ENCODE measurements at places on chromosomes 3 and 15.

- DNase-seq, result no peak
Observed at GRCh38 chr3:52314489-52314888, 1.6 kb upstream of the DNAH1 start.

DNA sequence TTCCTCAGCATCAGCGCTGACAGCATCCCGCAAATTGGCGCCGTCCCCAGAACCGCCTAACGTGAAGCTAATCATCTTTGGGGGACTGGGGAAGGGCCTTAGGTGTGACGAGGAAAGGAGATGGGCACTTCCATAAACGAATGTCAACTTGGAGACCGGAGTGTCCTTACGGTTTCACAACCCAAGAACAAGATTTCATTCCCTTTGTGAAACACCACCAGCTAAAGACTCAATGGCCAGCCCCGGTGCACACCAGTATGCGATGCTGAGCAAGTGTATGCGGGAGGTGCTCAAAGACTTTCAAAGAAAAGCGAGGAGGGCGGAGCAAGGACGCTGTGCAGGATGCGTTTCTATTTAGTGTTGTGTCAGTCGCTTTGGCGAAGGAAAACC, 759 bp upstream of the TTBK2 start:
- peak; percentile 40 for DNase-seq

GRCh38 chr3:194685065-194685717, 492 bp upstream of the FAM43A start:
- DNase-seq, result no peak

DNA sequence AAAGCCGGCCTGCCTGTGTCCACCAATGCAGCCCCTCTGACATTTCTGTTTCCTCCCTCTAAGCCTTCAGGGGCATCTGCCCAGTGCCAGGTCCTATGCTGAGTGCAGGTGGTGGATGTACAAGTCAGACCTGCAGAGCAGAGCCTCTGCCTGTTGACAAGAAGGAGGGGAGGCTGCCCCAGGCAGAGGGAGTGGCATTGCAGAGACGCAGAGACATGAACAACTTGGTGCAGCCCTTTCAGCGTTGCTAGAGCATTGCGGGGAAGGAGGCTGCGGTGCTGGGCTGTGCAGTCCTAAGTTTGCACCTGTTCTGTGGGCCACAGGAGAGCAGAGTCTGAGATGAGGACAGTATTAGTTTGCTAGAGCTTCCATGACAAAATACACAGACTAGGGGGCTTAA, 65.2 kb downstream of the LSM3 start:
- DNase-seq, result no peak

DNA sequence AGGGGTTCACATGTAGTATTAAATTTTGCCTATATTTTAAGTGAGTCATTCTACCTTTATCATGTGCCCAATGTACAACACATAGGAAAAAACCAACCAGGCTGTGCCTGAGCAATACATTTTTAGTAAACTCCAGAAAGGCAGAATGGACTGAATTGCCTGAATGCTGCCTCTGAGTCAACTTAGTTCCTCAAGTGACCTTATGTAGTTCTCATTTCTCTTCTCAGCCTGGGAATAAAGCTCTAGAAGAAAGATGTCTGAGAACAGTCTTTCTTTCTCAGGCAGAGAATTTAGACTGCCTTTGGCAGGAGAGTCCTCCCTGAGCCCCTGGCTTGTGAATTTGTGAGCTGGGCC, 13.0 kb downstream of the ST3GAL6 start:
- no peak for DNase-seq

GRCh38 chr3:148789906-148790305, 37.7 kb upstream of the CPB1 start:
- DNase-seq, result no peak

- no peak for DNase-seq
Observed at GRCh38 chr15:36966708-36967107, 133.6 kb downstream of the MEIS2 start.

DNA sequence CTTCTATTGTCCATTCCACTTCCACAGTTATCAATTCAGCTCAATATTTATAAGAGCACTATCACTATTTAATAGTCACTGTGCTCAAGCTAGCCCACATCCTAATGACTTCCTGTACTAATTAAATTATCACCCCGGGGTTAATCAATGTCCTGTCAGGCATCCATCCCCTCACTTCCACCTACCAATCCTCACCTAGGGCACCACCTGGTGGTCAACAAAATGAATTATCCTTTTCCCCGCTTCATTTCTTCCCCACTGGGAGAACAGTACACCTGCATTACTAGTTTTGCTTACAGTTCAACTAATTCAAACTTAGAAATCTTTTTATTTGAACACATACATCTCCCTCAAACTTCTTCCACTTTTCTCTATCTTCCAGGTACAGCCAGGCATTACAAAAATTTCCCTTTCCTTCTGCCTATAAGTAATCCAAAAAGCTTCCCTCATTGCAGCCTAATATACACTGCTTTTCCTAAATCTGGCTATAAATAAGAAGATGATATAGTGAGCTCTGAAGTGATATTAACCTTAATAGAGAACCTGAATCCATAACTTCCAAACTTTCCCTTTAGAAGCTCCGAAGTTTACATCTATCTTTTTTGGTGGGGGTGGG, 68.5 kb downstream of the TMCC1 start:
- DNase-seq, result peak; percentile 84

DNA sequence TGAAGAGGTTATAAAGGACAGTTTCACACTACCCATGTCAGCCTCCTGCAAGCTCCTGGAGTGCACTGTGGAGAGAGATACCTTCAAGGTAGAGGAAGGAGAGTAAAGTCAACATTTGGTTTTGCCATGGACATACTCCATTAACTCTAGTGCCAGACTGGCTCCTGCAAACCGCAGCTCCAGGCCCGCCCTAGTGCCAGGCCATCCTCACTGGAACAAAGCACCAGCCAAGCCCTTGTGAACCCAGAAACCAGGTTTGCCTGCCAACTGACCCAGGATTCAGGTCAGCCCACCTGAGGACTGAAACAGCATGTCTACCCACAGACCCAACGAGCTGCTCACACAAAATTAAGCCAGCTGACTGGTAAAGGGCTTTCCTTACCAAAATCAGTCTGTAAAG, 41.0 kb upstream of the TP63 start:
- DNase-seq, result no peak

GRCh38 chr15:56805466-56806147, 72.3 kb upstream of the ZNF280D start:
- DNase-seq, result peak; percentile 75

DNA sequence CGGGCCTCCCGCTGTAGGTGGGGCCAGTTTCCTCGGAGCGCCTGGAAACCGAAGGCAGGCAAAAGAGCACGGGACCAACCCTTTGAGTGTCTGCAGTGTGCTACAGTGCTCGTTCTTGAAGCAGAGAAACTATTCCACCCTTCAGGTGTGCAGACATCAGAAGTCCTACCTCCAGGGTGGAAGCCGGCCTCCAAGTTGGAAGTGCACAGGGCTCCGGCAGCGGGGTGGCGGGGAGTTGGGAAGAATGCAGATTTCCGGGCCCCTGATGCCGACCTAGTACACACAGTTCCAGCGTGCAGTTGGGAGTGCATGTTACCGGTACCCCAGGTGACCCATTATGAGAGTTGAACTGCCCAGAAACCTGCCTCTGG, 3.0 kb downstream of the KLF13 start:
- DNase-seq, result no peak

DNA sequence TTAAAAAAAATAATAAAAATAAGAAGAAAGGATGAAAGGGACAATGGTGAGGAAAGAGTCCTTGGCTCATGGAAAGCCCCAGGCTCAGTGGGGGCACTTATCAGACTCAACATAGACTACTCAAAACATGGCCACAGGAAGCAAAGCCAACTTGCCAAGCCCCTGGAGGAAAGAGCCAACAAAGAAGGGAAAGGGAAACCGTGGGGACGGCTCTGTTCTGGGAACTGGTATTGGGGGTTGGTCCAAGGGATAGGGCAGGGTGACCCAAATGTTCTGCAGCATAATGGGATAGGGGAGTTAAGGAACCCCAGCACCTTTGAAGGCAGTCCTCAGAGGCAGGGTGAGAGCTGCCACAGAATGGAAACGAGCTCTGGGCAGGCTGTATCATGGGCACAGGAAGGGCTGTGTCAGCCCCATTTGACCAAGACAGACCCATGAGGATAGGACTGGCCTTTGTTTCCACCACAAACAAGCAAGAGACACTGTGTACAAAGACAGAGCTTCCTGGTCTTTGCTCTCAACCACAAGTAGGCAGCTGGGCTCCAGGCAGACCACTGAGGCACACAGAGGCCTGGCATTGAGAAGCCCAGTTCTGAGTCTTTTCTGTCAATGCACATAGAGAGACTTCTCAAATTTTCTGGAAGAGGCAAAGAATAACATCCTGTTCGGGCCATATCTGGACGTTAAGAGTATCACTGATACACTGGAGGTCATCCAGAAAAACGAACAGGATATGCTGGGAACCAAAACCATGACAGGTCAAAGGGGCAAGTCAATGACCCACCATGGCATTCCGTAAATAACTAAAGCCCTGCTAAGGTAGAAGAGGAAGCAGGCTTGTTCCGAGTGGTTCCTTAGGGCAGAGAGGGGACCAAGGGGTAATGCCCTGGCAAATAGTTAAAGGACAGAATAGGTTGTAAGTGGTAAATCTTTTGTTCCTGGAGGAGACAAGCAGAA, 10.6 kb upstream of the SEMA7A start:
- no peak for DNase-seq

GRCh38 chr3:67765575-67765974, 111.2 kb upstream of the SUCLG2 start:
- DNase-seq, result no peak

- DNase-seq, result no peak
Observed at GRCh38 chr15:46660096-46660842, 1025.4 kb downstream of the SQOR start.

DNA sequence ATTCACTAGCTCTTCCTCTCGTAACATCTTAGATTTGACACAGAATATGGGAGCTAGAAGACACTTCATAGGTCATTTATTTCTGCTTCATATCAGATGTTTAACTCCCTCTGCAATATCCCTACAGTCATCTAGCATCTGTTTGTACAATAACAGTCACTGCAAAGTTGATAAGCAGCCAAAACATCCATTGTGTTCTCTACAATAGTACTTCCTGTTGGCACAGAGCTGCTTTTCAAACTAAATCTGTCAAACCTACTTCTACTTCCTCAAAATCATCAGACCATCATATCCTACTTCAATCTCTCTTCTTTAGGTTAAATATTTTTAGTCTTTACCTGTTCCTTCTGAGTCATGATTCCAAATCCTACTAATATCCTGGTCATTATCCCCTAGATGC, 233.2 kb downstream of the FGF12 start:
- no peak for DNase-seq

- no peak for DNase-seq
Observed at GRCh38 chr15:64599716-64600115, 139.3 kb downstream of the ZNF609 start.

Data from HT-29 (cell line).